ENCODE measurements at places on chromosomes 3 and 15.

DNA sequence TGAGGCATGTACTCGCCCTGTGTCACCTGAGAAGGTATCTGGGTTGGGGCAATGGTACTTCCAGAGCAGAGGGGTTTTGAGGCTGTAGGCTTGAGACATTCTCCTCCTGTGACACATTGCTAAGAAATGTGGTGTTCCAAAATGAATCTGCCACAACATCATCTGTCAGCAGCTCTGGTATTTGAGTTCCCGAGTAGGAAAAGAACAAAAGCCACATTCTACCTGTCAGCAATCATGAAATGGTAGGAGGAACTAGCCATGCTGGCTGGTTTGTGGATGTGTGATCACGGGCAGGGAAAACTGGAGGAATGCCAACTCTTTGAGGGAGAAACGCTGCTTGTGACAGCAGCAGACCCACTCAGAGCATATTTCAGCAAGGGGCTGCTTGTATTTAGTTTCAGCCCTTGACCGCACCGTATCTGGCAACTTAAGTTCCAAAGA, 579.4 kb upstream of the TBL1XR1 start:
- DNase-seq = peak; percentile 87

- peak; percentile 80 for DNase-seq
Measured at GRCh38 chr3:48155122-48155521, 33.1 kb downstream of the CDC25A start.

- peak; percentile 63 for DNase-seq
Measured at GRCh38 chr3:159263750-159264553, 462.1 kb downstream of the MFSD1 start.

DNA sequence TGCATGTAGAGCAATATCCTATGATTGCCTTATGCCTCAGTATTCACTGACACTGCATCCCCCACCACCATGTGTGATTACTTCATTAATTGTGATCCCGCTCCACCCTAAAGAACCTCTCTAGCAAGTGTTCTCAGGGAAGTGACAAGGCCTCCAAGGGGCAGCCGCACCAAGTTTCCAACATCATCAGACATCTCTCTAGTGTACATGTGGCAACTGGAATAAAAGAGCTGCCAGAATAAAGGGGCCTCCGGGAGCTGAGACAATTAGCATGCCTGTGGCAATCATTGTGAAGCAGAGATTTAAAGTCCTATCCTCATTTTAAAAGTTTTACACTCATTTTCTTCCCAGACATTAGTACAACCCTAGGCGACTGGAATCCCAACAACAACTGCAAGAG, 902.1 kb upstream of the SEMA6D start:
- no peak for DNase-seq

GRCh38 chr15:51908316-51908715, 63.3 kb downstream of the LEO1 start:
- DNase-seq = no peak

DNA sequence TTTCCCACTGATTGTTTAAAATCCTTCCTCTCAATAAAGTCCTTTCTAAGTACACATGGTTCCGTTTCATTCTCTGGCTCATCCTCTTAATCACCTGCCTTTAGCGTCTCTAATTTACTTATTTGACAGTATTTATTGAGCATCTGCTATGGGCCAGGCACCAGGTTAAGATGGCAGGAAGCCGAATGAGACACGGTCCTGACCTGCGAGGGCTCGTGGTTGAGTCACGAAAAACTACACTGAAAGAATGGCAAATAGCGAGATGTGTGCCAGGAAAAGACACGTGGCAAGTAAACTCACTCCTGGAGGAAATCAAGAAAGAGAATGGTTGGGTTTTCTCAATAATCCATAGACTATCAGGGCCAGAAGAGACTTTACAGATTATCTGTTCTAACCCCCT, 60.9 kb downstream of the HES1 start:
- DNase-seq = no peak

- no peak for DNase-seq
Measured at GRCh38 chr3:48928679-48929078, 10.0 kb downstream of the ARIH2 start.

- no peak for DNase-seq
Measured at GRCh38 chr3:171453180-171453886, 6.9 kb downstream of the TNIK start.

DNA sequence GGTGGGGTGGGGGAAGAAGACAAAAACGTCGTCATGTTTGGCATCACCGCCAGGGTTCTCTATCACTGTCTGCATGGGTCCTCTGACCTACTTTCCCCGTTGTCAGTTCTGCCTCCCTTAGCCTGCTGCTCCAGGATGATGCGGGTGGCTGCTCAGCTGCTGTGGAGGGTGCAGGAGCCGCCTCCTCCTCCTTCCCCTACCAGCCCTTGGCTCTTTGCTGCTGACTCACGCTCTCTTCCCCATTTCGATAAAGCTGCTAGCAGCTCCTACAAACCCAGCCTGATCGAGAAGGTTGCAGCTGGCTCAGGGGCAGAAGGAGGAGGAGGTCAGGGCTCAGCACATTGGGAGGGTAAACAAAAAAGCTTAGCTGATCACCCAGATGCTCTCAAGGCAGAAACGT, 49.5 kb upstream of the SEC13 start:
- peak; percentile 64 for DNase-seq

DNA sequence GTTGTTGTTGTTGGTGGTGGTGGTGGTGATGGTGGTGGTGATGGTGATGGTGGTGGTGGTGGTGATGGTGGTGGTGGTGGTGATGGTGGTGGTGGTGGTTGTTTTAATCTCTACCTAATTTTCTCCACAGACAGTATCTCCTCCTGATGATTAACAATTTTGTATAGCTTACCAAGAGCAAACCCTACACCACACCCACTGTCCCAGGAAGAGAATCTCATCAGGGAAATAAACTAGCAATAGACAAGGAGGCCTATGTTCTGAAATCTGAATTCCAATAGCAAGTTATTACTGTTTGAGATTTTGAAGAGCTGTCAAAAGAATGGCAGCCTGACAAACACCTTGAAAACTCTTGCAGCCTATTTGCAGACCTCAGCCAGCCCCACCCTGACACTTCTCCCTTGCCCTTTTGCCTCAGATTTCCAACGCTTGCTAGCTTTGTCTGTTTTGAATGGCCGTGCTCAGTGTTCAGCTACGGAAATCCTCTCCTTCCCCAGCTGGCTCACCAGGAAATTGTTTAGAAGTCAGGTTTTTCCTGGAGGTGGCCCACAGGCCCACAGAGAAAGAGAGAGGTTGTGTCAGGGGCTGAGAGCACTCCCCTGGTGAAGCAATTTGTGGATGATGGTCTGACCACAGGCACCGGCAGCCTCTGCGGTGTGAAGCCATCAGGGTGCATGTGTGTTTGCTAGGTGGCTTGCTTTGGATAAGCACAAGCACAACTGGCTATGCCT, 101.6 kb downstream of the MAGI1 start:
- DNase-seq = no peak

GRCh38 chr15:38414357-38414756, 39.6 kb upstream of the FAM98B start:
- DNase-seq = peak; percentile 75

DNA sequence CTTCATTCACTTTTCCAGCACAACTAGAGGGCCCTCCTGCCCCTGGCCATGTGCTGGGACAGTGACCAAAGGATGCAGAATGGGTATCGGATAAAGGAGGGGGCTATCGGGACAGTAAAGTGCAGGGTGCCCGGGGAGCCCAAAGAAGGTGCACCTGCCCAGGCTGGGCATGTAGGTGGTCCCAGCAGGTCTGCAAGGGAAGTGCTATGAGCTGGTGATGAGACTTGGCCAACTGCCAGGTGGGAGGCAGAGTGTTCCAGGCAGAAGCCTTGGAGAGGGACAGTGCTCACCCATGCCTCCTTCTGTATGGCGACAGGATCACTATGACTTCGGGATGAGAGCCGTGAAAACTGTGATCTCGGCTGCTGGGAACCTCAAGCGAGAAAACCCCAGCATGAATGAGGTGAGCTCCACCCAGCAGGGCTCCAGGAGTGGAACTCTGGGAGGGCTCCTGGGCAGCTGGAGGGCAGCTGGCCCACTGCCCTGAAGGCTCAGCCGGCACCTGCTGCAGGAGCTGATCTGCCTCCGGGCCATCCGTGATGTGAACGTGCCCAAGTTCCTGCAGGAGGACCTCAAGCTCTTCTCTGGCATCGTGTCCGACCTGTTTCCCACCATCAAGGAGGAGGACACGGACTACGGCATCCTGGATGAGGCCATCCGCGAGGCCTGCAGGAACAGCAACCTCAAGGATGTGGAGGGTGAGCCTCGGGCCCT, 48.4 kb downstream of the DNAH1 start:
- no peak for DNase-seq

DNA sequence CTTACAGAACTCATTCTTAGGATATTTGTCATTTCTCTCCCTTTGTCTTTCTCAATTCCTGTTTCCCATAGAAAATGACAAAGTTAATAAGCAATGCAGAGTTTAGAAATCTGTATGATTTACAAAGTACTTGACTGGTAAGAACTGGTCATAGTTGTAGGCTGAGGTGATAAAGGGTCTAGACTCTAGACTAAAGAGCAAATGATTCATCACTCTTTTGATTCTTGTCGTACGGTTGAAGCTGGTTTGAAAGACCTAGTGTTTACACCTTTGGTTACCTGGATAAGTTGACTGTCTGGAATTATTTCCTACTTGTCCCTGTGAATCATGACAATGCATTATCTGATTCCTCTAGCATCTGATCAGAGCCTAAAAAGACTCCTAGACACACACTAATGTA, 58.9 kb upstream of the TP63 start:
- no peak for DNase-seq

GRCh38 chr3:12962292-12962691, 110.9 kb downstream of the IQSEC1 start:
- no peak for DNase-seq

- DNase-seq = no peak
Measured at GRCh38 chr3:59442046-59442445, 392.2 kb upstream of the CFAP20DC start.

GRCh38 chr15:79403501-79403900, 28.6 kb upstream of the MINAR1 start:
- no peak for DNase-seq

DNA sequence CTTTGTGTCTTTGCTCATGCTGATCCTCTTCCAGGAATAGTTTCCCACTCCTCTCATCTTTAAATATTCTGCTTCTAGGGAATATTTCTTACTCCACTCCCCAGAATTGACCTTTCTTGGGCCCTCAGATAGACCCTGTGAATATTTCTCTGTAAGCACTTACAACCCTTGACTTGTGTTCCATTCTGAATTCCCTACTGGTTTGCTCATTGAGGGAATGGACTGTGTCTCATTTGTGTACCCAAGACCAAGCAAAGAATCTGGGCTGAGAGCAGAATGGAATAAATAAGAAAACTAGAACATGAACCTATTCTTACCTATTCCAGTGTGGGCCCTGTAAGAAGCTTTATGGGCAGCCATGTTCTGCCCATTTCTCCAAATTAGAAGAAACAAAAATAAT, 72.7 kb upstream of the TSPAN3 start:
- no peak for DNase-seq

GRCh38 chr15:20346082-20346805, 195.4 kb downstream of the GOLGA6L6 start:
- DNase-seq = no peak

DNA sequence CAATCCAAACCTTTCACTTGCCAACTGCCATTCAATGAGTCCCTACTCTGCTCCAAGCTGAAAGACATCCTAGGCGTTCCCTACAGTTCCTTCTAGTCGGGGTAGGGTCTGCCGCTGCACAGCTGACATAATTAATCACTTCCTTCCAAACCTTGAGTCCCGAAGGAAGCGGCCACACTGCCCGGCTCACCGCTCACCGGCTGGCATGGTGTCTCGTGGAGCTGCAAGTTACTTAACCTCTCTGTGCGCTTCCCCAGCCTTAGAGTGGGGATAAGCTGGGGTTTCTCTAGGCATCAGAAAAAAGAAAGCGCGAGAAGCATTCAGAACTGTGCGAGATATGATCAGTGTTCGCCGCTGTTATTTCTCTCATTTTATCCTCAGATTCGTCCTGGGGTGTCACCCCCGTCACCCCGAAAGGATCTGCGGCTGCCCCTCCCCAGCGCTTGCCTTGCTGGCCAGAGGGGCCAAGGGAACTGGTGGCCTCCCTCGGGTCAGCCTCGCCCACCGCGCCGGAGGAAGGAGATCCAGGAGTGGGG, 748 bp downstream of the MRPS25 start:
- no peak for DNase-seq

DNA sequence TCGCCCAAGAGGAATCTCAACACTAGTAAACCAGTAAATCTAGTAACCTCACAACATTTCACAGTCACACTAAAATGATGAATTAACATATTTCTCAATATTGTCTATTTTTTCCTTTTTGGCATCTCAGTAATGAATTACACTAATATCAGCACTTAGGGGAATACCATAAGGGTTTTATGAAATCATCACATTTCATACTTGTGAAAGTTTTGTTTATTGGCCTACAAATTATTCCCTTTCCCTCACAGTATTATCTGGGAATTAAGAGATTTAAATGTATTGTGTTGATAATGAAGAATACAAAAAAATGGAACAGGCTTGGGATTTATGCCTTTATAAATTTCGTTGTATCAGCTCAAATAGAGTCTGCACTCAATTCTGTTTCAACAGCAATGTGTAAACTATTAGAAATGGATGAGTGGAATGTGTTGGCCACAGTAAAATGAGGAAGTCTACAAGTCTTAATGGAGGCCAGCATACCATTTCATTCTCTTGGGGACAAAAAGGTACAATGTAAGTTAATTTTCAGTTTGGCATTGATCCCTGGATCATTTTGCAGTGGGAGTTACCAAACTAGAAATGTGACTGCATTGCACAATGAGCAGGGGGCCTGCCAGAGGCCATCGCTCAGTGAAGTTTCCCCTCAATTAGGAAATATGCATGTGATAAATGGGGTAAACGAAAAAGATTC, 195.4 kb downstream of the FMN1 start:
- no peak for DNase-seq

- no peak for DNase-seq
Measured at GRCh38 chr3:179288845-179289244, 34.0 kb upstream of the ZNF639 start.

- no peak for DNase-seq
Measured at GRCh38 chr3:108134555-108134880, 43.7 kb upstream of the CD47 start.

DNA sequence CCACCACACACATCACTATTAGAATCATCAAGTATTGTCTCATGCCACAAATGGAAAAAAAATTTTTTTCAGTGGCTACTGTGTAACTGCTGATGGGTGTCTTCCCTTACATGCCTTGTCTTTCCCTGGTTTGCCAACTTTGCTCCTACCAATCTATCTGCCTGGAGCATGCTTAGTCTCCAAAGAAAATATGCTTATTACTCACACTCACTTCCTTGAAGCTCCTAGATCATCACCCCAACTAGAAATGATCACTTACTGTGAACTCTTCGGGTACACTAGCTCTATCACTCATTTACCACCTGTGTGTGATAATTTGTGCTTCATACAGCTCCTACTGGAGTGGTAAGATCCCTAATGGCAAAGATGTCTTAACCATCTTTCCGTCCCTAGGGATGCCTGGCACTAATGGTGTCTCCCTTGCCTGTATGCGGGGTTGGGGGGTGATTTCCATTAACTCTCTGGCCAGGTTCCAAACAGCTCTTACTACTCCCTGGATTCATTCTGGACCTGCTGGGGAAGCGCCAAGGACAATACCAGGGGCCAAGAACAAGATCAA, 799 bp downstream of the VPS33B start:
- peak; percentile 2 for DNase-seq
